ENCODE measurements at places on chromosomes 5 and 9.

- no peak for DNase-seq
Observed at GRCh38 chr9:133619791-133620190, 10.6 kb upstream of the FAM163B start.

DNA sequence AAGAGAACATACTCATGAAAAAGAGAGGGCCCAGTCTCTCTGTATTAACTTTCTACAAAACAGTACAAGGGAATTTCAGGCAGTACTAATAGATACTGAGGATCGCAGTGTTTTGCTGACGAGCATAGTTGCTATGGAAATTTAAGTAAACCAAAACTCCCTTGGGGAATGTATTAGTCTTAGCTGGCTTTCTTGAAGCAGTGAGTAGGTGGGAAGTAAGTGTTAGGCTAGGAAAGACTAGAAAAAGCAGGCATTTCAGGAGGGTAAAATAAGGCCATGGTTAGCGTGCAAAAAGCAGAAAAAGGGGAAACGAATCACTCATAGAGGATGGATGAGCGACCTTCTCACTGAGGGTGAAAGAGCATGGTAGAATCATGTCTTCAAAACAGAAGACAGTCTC lies 84.3 kb upstream of the ACTBL2 start:
- DNase-seq, result peak; percentile 69

DNA sequence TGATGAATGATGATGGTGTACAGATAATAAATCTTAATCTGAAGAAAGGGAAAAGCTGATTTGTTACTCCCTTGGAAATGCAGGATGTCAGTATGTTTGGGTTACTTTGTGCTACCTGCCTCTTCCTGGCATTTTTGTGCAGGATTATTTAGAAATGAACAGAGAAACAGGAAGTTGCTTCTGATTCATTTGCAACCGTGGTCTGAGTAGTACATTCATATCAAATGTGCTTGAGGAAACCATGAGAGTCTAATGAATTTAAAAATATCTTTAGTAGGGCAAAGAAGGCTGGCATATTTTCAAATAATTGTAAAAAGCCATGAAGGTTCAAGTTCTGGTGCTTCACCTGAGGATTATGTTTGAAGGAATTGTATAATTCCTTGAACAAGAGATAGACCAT lies 391.6 kb downstream of the TMEM161B start:
- DNase-seq, result no peak

GRCh38 chr5:849651-850301 lies 1.0 kb downstream of the ZDHHC11 start:
- no peak for DNase-seq

- no peak for DNase-seq
Observed at GRCh38 chr5:158153508-158153907, 294.6 kb upstream of the CLINT1 start.

GRCh38 chr5:3393122-3393919 lies 202.3 kb upstream of the IRX1 start:
- DNase-seq, result no peak

- peak; percentile 82 for DNase-seq
Observed at GRCh38 chr5:57411982-57412381, 70.6 kb downstream of the ACTBL2 start.

GRCh38 chr9:80648336-80648735 lies 1041.0 kb downstream of the TLE1 start:
- peak; percentile 73 for DNase-seq

GRCh38 chr5:143174714-143175398 lies 228.6 kb downstream of the NR3C1 start:
- peak; percentile 22 for DNase-seq

DNA sequence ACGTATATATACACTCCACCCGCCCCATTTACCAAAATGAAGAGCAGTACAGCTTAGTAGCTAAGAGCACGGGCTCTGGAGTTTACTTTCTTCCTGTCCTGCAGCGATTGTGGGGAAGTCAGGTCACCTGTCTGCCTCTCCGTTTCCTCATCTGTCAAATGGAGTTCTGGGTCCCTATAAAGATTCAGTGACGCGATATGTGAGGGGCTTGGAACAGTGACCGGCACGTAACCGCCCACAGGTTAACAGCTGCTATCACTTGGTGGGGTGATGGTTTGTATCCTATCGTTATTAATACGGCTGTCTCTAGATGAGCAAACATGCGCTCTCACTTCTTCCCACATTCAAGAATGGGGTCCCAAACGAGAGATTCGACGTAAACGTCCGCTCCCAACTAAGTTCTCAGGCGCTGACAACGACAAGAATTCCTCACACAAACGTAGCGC lies 426 bp downstream of the FAM114A2 start:
- no peak for DNase-seq

DNA sequence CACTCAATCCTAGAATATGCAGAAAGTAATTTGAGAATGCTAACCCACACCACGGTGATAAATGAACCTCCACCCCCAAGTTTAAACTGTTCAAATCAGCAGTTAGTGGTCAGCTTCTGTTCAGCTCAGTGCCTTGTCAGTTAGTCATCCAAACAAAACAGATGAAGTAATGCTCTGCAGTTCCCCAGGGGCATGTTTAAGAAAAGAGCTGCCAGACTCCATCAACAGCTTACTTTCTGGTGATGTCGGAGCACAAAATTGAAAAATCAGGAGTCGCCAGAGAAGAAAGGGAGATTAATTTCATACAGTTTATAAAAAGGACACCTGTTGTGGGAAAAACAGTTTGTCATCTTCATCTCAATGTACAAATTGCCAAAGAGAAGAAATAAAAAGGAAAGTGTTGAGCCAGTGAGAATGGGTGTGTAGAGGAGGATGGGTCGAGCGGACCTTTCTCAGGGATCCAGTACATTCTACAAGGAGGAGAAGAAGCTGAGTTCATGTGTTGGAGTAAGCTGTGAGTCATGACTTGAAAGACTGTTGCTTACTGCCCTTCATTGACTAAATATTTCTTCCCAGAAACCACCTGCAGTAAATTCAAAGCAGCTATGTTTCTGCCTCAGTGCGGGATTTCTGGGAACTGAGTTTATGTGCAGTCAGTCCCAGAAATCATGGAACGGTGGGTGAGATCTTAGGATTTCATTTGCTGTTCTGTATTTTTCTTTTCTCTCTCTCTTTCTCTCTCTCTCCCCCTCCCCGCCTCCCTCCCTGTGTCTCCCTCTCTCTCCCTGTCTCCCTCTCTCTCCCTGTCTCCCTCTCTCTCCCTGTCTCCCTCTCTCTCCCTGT lies 13.7 kb downstream of the TRIO start:
- DNase-seq, result peak; percentile 99

- DNase-seq, result no peak
Observed at GRCh38 chr5:144531188-144531587, 360.5 kb downstream of the KCTD16 start.

- DNase-seq, result no peak
Observed at GRCh38 chr5:80282054-80282453, 26.2 kb upstream of the SERINC5 start.

DNA sequence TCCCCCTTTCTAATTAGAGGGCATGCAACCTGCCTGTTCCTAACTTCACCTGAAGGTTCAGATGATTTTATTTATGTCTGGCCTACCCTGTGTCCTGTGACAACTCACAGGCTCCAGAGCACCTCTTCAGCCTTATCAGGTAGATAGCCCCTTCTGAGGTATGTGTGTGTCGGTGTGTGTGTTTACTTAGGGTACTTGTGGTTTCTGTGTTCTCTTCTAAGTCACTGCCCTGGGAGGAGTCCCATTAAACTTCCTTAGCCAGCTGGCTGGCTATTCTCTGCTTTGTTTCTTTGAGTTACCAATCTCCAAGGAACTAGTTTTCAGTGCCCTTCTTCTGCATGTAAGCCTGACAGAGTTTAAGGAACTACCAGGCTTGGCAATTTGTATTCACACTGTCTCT lies 74.9 kb downstream of the UNC13B start:
- no peak for DNase-seq

- DNase-seq, result no peak
Observed at GRCh38 chr5:132344775-132345514, 24.6 kb upstream of the SLC22A5 start.

- peak; percentile 12 for DNase-seq
Observed at GRCh38 chr5:111122398-111122797, 30.2 kb downstream of the WDR36 start.

DNA sequence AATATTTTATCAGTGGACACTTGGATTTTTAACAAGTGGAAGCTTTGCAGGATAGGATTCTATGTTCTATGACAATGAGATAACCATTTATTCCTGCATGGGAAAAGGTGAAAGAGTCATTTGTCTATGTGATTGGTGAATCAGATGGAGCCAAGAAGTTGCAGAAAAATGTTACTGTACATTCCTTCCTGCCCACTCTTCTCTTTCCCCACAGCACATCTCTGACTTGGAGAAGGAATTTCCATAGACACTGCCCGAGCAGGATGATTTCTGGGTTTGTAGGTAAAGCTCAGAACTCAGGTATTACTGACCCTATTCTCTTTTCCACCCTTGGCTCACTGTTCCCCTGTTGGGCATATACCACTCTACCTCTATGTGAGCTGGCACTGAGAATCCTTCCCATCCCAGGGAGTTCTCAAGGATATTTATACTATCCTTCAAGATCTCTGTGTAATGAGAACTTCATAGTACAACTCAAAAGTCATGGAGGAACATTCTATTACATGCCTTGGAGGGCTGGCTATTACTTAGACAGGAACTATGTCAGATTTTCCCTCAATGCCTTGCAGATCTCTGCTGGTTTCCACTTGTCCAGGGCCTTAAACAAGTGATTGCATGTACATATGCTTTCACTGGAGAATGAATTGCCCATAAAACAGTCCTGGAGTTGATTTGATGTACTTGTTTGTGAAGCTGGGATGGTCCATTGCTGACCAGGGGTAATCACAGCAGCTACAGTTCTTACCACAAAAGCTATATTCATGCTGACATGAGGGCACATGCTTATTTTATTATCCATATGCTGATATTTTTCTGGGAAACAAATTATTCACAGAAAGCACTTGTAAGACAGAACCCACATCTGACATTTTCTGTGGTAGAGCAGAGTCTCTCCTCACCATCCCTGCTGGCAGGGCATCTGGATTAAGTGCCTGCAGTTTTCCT lies 24.1 kb downstream of the SLC1A3 start:
- no peak for DNase-seq

DNA sequence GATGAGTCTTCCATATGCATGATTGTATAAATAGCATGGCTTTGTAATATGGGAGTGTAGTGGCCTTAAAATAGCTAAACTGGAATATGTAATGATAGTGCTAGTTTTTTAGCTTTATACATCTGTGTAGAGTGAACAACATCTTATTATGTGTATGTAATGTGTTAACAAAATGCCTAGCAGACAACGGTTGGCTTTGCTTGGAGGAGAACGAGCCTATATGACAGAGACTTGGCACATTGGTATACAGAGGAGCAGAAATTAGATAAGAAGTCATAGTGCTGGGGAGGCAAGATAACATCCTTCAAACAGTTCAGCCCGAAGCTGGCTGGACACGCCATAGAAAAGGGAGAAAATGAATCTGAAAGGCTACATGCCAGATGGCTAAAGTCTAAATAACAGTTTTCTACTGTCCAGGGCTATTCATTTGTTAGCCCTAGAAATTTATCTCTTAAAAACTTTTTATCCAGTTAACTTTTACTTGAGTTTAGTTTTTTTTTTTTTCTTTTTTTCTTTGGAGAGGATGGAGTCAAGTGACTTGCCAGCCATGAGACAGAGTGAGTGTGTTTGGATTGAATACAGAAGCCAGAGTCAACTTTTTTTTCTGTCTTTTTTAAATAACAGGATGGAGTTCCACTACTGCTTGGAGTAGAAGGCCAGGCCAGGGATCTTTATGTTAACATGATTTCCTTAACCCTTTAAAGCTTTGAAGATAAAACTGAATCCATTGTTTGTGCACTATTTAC lies 214.4 kb upstream of the ACTBL2 start:
- DNase-seq, result no peak

- no peak for DNase-seq
Observed at GRCh38 chr5:133387621-133388020, 224.7 kb downstream of the FSTL4 start.

DNA sequence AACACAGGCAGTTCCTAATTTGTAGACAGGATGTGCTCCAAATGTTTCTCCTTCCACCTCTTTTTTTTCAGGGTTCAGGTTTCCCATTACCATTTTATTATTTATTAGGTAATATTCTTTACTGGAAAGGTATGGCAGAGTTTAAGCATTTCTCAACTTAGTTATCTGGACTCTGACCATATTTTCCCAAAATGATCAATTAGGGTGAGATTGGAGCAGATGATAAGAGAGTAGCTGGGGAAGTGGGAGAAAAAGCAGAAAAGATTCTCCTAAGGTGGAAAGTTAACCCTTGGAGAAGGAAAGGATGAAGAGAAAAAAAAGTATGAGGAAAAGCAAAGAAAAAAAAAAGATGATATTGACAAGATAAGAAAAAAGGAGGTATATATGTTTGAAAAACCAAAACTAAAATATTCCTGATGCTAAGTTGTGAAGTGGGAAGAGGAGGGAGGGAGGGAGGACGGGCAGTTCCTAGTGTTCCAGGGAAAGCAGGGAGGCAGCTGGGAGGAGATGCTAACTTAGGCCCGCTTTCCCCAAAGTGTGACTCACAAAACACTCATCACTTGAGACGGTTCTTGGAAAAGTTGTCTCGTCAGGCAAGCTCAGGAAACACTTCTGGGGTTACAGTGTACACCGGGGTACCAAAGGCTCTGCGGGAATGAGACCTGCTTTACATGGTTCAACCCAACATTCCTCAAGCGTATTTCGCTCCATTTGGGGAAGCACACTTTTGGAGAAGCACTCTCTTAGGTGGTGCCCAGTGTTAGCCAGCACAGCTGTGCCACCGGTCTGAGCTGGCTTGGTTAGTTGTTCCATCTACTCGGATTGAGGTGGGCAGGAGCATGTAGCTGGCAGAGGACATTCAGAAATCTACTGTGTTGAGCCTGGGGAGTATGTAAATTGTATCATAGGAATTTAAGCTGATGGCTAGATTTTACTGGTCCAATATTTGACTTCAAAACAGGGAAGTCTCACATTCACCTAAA lies 35.1 kb downstream of the B4GALT1 start:
- DNase-seq, result peak; percentile 81

DNA sequence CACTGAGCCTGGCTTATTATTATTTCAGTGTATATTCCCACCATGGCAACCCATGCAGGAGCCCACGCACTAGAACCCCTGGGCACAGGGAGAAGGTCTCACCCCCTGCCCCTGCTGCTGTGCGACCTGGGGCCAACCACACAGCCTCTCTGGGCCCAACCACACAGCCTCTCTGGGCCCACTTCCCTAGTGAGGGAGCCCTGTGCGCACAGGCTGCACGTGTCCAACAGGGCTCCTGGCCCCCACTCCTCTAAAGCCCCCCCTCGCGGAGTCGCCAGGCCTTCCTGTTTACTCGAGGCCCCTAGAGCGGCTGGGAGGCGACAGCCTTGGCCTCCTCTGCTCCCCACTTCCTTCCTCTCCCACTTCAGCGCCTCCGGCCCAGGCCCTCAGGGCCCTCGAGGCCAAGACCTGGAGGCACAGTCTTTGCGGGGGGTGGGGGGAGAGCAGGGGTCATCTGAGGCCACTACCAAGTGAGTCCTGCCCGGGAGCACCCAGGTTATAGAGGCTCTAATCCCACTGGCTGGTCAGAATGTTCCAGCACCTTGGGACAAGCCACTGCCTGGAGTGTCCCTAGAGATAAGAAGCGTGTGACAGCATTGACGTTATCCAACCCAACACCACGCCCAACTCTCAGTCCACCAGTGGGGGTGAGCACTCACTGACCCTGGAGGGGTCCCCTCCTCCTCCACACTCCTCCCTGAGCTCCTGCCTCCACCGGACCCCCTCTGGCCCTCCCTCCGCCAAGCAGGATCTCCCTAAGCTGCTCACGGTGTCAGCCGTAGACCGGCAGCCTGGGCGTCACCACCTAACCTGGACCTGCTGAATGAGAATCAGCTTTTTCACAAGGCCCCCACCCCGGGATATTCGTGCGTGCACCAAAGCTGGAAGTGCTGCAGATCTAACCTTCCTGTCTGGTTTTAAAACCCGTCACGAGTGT lies 7.9 kb upstream of the ENG start:
- DNase-seq, result no peak

Measured in iris pigment epithelial cell (primary cell).